ENCODE measurements at places on chromosomes 4 and X.

DNA sequence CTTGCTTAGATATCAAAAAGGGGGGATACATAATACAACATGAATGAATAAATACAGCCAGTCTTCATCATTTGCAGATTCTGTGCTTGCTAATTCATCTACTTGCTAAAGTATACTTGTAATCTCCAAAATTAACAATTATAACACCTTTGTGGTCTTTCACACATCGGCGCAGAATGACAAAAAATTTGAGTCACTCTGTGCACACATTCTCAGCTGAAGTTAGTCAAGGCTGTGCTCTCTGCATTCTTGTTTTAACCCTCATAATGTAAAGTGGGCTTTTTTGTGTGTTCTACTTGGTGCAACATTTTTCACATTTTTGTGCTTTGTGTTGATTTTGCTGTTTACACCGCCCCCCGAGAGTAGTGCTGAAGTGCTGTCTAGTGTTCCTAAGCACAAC, 65.8 kb upstream of the GPRIN3 start:
- DNase-seq, result no peak

DNA sequence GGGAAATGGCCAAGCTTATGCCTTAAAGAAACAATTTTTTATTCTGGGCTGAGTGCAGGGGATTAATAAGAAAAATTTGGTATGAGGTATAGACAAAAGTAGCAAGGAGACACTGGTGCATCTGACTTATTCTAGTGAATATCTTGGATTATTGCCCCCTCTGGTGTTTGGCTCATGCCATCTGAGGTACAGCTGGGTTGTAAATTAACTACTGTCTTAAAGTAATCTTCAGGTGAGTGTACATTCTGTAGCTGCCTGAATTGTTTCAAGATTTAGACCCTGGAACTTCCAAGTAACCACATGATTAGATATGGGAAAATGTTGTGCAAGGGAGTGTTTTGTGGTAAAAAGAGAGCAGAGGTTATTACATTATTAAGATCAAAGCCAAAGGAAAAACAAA, 988.7 kb downstream of the FAM133A start:
- no peak for DNase-seq

- no peak for DNase-seq
Observed at GRCh38 chr4:122914292-122914904, 8.0 kb downstream of the NUDT6 start.

GRCh38 chr4:27020603-27021002, 160.0 kb downstream of the STIM2 start:
- DNase-seq, result no peak

DNA sequence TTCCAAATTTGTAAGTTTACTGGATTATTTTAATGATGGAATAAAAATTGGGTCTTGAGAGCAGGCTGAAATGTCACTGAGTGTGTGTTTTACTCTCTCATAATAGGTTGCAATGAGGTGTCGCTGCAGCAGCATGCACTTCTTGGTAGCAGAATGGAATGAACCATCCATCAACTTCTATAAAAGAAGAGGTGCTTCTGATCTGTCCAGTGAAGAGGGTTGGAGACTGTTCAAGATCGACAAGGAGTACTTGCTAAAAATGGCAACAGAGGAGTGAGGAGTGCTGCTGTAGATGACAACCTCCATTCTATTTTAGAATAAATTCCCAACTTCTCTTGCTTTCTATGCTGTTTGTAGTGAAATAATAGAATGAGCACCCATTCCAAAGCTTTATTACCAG, 2.6 kb downstream of the SAT1 start:
- DNase-seq, result no peak

- DNase-seq, result no peak
Observed at GRCh38 chrX:39416547-39417260, 615.4 kb downstream of the MID1IP1 start.

- DNase-seq, result no peak
Observed at GRCh38 chr4:87051121-87051713, 116.4 kb downstream of the AFF1 start.

DNA sequence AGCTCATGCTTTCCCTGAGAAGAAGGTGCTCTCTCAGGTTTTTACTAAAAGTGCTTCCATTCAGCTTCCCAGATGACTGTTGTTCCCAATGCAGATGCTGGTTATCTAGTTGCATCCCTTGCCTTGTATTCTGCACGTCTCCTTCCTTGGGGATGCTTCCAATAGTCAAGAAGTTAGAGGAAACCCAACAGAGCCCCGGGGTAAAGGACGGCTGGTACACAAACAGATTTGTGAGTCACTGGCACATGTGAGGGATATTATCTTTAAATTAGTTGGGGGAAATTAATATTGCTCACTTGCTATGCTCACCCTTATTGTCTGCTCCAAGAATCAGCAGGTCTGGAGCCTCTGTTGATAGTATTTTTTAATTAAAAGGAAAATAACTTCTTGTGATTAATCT, 465.2 kb upstream of the BOD1L1 start:
- no peak for DNase-seq

DNA sequence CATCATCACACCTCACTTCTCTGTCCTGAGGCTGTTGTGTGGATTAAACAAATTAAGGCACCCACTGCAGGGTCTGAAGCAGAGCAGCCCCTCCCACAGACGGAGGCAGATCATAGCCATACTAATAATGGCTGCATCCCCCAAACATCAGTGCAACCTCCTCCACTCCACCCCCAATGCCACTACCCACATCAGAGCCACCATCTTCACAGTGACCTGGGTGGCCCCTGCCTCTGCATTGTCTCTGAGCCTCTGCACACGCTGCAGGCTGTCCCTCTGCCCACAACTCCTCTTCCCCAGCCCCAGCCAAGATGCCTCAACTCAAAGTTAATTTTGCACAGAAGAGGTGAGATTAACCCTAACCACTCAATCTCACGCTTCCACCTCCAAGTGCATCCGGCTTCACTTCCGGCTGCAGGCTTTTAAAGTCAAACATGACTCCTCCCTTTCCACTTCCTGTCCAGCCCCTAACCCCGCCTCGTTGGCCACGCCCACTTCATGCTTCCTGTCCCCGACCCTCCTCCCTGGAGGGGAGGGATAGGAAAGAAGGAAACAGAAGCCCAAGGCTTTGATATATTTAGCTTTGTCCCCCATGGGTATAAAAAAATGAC, 22.7 kb downstream of the JAKMIP1 start:
- DNase-seq, result no peak

- DNase-seq, result no peak
Observed at GRCh38 chr4:115158296-115158695, 44.9 kb upstream of the NDST4 start.
